ENCODE measurements at places on chromosomes 5 and 9.
A peak's percentile ranks its signal among the peaks of the same experiment; 100 is the strongest.

GRCh38 chr9:38404314-38404713, 11.8 kb downstream of the ALDH1B1 start:
- no peak for DNase-seq

DNA sequence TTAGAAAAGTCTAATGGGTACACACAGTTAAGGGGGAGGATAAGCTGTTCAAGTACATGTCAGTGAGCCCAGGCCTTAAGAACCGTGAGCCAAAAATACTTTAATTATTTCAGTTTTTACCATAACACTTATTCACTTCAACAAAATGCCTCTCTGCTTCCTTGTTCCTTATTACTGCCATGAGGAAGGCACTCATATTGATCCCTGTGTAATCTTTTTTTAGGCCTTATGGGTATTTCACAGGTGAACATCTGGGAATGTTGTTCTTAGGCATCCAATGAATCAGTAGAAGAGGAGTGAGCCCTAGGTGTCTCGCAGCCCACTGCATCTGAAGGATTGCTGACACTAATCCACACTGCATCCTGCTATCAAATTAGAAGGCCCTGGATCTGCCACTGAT, 13.5 kb upstream of the DMAC1 start:
- no peak for DNase-seq

DNA sequence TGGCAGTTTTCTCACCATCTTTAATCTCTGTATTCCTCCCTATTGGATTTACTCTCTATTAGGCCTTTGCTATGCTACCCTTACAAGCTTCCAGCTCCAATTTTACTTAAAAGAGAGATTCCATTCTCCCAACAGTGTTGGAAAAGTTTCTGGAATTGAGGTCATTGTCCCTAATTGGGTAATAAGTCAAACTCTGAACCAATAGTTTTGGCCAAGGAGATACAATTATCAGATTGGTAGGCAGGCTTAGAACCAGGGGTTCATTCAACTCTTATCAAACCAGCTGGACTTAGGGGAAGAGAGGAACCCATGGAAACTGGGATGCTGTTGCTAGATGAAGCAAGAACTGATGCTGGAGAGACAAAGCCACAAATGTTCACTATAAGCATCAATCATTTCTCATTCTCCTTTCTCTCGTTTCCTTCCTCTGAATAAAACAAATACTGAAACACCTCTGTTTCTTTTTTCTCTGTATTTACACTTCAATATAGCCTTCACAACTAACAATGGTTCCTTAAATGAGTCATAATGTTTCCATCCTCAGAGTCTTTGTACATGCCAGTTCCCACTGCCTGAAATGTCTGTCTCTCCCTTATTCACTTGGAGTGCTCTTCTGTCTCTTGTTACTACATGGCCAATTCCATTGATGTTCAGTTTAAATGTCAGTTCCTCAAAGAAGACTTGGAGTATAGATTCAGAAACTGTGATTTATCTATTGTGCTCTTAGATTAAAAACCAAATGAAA, 587.3 kb downstream of the GABRG2 start:
- DNase-seq, result no peak

DNA sequence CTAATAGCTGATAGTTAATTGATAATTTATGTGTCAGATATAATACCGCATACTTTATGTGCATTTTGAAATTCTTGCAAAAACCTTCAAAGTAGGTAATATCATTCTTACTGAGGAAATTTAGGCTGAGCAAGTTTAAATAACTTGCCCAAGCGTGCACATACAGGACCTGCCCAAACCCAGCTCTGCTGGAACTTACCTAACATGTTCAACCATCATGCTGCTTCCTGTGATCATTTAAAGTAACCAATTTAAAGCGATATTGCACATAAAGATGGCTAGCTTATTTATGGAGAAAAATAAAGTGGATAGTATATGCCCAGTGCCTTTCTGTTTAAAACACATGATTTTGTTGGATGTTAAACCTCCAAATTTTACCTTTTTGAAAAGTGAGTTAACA, 4.3 kb downstream of the FAM174A start:
- no peak for DNase-seq

DNA sequence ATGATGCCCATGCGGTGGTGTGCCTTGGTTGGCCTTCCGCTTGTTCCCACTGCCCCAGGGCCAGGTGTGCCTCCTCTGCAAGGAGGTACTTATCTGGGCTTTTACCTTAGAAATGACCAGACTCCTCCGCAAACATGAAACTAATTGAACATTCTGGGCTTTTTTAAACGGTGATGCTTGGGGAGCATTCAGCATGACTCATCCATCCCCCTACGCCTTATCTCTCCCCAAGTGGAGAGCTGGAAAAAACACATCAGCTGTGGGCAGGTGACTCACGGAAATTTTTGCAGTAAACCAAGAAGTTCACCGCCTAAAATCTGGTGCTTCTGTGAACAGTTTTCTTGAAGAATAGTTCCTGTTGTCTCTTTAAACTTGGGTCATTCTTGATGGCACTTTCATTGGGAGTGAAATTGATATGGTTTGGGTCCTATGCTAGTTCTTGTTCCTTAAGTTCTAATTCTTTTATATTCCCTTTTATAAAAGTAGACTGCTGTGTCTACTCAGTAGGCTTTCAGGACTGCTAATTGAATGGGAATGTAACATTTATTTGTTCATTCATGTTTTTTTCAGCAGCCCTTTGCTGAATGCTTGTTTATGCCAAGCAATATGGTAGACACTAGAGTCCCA, 39.6 kb downstream of the SFXN1 start:
- DNase-seq, result no peak

DNA sequence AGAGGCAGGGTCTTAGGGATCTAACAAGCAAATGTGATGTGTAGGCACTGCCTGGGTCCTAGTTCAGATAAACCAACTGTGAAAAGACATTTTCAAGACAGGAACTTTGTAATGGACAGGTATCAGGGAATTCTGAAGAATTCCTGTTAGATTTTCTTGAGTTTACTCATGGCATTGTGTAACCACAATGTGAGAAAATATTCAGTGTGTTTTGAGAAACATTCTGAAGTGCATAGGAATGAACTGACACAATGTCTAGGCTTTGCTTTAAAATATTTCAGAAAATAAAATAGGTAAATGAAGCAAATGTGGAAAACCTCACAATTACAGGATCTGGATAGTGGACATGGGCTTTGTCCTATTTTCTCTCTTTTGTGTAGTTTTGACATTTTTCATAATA, 15.2 kb upstream of the AFAP1L1 start:
- no peak for DNase-seq

DNA sequence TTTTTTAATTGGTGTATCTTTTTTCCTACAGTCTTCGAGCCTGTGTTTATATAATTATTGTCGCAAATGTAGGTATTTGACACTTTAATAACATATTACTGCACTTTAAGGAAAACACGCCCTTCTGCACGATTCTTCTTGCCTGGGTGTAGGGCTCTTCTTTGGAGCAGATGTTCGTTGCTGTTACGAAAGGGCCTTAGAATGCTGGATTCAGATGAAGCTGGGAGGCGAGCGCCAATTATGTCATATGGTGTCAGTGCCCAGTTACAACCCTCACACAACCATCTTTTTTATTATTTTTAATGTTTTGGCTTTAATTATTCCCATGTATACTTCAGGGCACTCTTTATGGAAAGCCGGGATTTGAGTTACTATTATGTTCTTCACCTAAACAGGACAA, 553.0 kb downstream of the EBF1 start:
- DNase-seq, result no peak

DNA sequence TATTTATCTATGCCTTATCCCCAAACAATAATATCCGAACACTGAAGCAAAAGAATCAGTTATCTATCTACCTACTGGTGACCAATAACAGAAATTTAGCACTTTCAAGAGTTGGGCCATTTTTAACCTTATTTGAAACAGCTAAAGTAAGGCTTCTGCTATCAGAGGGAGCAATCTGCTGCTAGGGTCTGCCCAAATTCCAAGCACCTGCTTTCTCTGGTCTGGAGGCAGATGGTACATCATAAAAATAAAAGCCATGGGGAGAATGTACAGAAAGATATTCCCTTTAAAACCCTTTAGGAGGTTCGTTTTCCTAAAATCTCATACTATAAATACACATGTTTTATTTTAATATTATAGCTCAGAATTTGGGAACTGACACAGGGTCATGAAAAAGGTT, 37.7 kb upstream of the ARSB start:
- DNase-seq, result no peak

GRCh38 chr5:147509710-147510651, at the start of gene DPYSL3:
TSS of gene DPYSL3 (minus strand) at chr5:147510068. CDS start at chr5:147509858, 210 bp downstream.
- peak; percentile 57 for DNase-seq

DNA sequence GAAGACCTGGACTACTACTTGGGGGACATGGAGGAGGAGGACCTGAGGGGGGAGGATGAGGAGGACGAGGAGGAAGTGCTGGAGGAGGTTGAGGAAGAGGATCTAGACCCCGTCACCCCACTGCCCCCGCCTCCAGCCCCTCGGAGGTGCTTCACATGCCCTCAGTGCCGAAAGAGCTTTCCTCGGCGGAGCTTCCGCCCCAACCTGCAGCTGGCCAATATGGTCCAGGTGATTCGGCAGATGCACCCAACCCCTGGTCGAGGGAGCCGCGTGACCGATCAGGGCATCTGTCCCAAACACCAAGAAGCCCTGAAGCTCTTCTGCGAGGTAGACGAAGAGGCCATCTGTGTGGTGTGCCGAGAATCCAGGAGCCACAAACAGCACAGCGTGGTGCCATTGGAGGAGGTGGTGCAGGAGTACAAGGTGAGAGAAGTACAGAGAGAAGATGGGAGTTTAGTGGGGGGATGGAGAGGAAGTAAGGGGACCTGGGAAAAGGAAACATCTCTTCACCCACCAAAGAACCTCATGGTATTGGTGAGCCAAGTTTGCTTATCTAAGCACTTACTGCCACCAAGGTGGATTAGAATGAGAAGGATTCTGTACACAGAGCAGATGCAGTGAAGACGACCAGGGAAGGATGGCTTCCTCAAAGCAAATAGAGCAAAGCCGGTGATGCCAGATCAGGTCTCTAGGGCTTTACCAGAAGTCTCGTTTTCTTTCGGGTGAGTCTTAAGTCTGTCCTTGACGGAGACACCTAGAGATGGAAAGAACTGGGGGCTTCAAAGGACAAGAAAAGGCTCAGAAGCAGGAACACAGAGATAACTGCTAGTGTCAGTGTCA, 1.5 kb downstream of the TRIM41 start:
- no peak for DNase-seq

GRCh38 chr9:96129747-96130146, 172.2 kb downstream of the HSD17B3 start:
- no peak for DNase-seq

GRCh38 chr5:74164725-74165235, 475.7 kb downstream of the ENC1 start:
- no peak for DNase-seq

DNA sequence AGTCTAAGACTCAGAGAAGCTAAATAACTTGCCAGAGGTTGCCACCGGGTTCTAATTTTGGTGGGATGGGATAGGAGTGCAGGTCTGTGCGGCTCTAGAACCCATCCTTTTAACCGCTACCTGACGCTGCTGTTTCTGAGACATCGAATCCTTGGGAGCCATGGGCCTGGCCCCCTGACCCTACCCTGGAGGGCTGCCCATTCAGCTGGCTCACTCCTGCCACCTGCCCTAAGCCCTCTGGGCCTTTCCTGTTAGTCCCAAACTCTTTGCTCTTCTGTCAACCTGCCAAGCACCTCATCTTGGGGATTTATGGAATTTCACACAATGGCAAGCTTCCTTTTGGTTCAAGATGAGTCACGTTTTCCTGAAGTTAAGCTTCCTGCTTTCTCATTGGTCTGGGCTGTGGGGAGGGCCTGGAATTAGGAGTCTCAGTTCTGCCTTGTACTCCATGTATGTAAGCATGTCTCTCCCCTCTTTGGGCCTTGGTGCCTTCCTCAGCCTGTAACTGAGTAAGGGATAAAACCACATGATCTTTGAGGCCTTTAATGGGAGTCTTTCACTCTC, 26.6 kb downstream of the ENHO start:
- DNase-seq, result no peak

- no peak for DNase-seq
Measured at GRCh38 chr5:24909210-24909609, 264.4 kb upstream of the CDH10 start.

DNA sequence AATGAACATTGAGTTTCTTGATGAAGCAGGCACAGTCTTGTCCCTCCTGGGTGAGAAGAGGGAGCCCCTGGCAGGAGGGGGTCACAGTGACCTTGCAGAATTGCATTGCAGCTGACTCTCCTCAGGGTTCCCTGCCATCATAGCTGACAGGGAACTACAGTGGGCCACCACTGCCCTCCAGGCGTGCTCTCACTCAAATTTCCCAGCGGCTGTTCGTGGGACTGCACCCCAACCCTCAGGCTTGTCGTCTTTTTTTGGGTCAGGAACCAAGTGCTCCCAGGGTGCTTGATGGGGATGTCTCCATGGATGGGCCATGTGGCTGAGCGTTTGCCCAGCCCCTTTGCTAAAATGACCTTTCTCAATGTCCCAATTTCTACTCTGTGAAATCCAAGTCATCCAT, 215.8 kb downstream of the MELK start:
- DNase-seq, result no peak

- DNase-seq, result no peak
Measured at GRCh38 chr9:112629671-112630485, 88.0 kb downstream of the INIP start.

- no peak for DNase-seq
Measured at GRCh38 chr5:27963050-27963783, 924.8 kb upstream of the CDH9 start.

GRCh38 chr9:27532046-27532445, 2.4 kb upstream of the MOB3B start:
- no peak for DNase-seq

GRCh38 chr5:104533498-104533897, 970.9 kb upstream of the NUDT12 start:
- DNase-seq, result peak; percentile 13

DNA sequence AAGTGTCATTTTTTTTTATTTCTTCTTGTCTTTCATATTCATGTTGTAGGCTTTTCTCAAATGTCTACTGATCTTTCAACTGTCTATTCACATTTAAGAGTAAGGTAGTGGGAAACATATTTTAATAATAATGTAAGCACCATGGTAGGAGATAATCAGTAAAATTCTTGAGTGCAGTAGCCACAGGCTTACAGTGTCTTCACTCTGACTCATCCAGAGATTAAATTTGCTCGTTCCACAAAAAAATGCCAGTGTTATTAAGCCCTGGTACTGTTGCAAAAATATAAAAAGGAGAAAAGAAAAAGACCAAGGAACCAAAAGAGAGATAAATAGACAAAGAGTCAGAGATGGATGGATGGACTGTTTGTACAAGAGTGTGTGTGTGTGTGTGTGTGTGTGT, 43.0 kb downstream of the PARP8 start:
- no peak for DNase-seq

- DNase-seq, result no peak
Measured at GRCh38 chr5:97243353-97243752, 60.3 kb upstream of the RIOK2 start.

- DNase-seq, result no peak
Measured at GRCh38 chr5:41863871-41864486, 6.2 kb downstream of the OXCT1 start.

DNA sequence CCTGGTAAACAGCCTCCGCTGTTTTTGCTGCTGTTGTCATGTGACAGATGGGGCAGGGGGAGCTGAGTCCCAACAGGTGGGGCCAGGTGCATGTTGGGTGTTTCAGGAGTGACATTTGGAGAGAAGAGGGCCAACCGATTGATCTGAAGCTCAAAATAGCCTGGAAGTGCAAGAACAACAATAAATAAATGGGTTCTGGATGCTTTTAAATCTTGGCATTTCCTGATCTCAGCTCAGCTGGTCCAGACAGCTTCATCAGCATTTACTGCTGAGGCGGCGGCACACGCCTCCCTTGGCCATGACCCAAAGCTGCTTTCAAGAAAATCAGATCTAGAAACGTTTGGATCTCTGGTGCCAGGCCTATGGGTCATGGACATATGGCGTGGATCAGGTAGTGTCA, 70.5 kb downstream of the PPARGC1B start:
- no peak for DNase-seq
